Liver (tissue), 10 donors: ENCODE measurements at places on chromosomes 7 and 10. TPM values are rescaled to one million over a fixed set of nuclear protein-coding genes. Genes with fewer than 3 reads are reported as not detected.

DNA sequence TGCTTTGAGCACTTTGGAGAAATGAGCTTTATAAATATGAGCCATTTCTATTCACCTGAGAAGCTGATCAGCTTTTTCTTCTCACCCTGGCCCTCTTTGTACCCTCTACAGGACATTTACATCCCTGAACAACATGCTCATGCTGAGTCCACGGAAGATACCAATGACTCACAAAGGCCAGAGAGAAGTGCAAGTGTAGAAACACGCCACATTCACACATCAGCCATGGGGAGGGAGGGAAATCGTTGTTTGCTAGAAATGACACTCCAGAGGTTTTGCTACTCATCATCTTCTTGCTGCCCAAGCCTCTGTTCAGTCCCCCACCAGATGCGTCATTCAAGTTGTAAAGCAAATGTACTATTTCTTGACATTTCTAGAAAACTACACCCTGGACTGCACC lies 2.8 kb upstream of the UCN3 start:
- H3K4me3 ChIP-seq = no peak overlapping the region
- no peaks in the 10 kb centered on the region for H3K36me3 ChIP-seq
- DNase-seq = no peak
- H3K27me3 ChIP-seq = no peaks in the 10 kb centered on the region
- H3K4me1 ChIP-seq = no peaks in the 10 kb centered on the region
- no peak overlapping the region for H3K27ac ChIP-seq

GRCh38 chr7:88985295-88985694 lies 189.8 kb upstream of the TEX47 start:
- H3K4me1 ChIP-seq = no peaks in the 10 kb centered on the region
- no peaks in the 10 kb centered on the region for H3K36me3 ChIP-seq
- no peaks in the 10 kb centered on the region for H3K27me3 ChIP-seq
- no peak overlapping the region for H3K4me3 ChIP-seq
- DNase-seq = no peak
- no peak overlapping the region for H3K27ac ChIP-seq

GRCh38 chr7:94778711-94779459 lies 123.0 kb upstream of the SGCE start:
- DNase-seq = no peak
- no peak overlapping the region for H3K27ac ChIP-seq
- H3K4me3 ChIP-seq = no peak overlapping the region
- no peaks in the 10 kb centered on the region for H3K36me3 ChIP-seq

DNA sequence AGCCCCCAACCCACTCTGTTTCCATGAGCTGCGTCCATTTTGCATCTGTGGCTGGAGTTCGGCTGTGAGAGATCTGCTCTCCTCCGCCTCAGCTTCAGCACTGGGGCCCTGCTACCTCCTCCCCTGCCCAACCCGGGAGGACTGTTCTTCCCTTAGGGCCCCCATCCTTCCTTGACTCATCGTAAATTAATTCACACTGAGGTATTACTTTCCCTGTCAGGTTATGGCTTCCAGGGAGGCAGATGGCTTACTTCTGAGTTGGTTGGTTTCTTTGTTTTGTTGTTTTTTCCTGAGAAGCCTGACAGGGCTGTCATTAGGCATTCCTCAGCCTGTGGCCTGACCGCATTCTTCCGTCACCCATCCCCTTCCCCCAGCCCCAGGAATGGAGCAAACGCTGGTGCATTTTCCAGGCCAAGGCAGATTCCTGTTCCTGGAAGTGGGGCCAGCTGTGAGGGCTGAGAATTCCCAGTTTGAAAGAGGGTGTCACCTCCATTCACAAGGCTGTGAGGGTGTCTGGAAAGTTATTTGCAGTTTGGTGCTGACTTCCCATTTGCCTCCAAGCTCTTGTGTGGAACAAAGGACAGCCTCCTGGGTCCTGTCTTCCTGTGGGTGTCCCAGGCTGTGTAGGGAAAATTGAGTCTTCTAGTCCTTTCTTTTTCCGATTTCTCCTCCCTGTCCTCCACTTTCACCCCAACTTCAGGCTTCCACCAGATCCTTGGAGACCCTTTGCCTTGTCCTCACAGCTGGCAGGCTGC lies 11.7 kb downstream of the CPA5 start:
- H3K36me3 ChIP-seq = no peaks in the 10 kb centered on the region
- no peak overlapping the region for H3K4me3 ChIP-seq
- DNase-seq = no peak
- H3K27me3 ChIP-seq = no peaks in the 10 kb centered on the region
- peak overlapping the region; percentile 32 for H3K27ac ChIP-seq

DNA sequence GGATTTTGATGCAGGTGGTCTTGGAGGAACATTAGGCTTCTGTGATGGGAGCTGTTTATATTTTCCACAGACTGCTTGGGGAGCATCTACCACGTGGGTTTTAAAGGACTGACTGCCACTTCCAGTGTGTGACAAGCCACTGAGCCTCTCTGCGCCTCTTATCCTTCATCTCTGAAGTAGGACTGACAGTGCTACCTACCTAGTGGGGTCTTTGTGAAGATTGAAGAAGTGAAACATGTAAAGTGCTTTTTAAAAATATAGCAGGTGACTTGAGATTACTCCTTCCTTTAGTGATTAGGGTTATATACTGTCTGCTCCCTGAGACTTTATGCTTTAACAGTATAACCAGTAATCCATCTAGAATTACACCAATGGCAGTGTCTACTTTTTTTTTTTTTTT lies 29.9 kb downstream of the NKX2-3 start:
- no peaks in the 10 kb centered on the region for H3K4me1 ChIP-seq
- no peak for DNase-seq
- no peak overlapping the region for H3K4me3 ChIP-seq
- H3K27ac ChIP-seq = no peak overlapping the region

GRCh38 chr7:16774986-16775385 lies 21.4 kb downstream of the TSPAN13 start:
- DNase-seq = no peak
- H3K4me1 ChIP-seq = no peaks in the 10 kb centered on the region
- H3K27ac ChIP-seq = no peak overlapping the region
- no peak overlapping the region for H3K4me3 ChIP-seq
- H3K36me3 ChIP-seq = no peaks in the 10 kb centered on the region
- no peaks in the 10 kb centered on the region for H3K27me3 ChIP-seq

The OR9A2 gene
- total RNA-seq = not detected

The CHRM2 gene
- 1.2 TPM for total RNA-seq

- H3K4me3 ChIP-seq = no peak overlapping the region
- no peaks in the 10 kb centered on the region for H3K27me3 ChIP-seq
- no peaks in the 10 kb centered on the region for H3K36me3 ChIP-seq
- DNase-seq = no peak
Measured at GRCh38 chr7:44196450-44196872, 4.3 kb upstream of the YKT6 start.
